Lung (tissue), 17 donors: ENCODE measurements at places on chromosomes 7 and 10.

GRCh38 chr7:44980393-44981034, 1.7 kb upstream of the MYO1G start:
- peak; percentile 92 for DNase-seq
- H3K36me3 ChIP-seq, result peaks cover 11% of the 10 kb centered on the region
- no peaks in the 10 kb centered on the region for H3K27me3 ChIP-seq
- peak overlapping the region; percentile 93 for H3K27ac ChIP-seq
- no peak overlapping the region for H3K4me3 ChIP-seq

- no peak overlapping the region for H3K4me3 ChIP-seq
- no peak for DNase-seq
- no peaks in the 10 kb centered on the region for H3K4me1 ChIP-seq
Measured at GRCh38 chr7:121020249-121020988, 31.9 kb downstream of the CPED1 start.

- DNase-seq, result no peak
- H3K27ac ChIP-seq, result no peak overlapping the region
- no peaks in the 10 kb centered on the region for H3K36me3 ChIP-seq
- H3K4me1 ChIP-seq, result no peaks in the 10 kb centered on the region
- no peaks in the 10 kb centered on the region for H3K27me3 ChIP-seq
Measured at GRCh38 chr7:84264396-84264795, 69.8 kb upstream of the SEMA3A start.

- H3K27ac ChIP-seq, result no peak overlapping the region
- no peaks in the 10 kb centered on the region for H3K36me3 ChIP-seq
- no peak for DNase-seq
- peaks cover 21% of the 10 kb centered on the region for H3K4me1 ChIP-seq
- peaks cover 2% of the 10 kb centered on the region for H3K27me3 ChIP-seq
- H3K4me3 ChIP-seq, result no peak overlapping the region
Measured at GRCh38 chr10:104252368-104252767, 2.3 kb upstream of the GSTO1 start.

DNA sequence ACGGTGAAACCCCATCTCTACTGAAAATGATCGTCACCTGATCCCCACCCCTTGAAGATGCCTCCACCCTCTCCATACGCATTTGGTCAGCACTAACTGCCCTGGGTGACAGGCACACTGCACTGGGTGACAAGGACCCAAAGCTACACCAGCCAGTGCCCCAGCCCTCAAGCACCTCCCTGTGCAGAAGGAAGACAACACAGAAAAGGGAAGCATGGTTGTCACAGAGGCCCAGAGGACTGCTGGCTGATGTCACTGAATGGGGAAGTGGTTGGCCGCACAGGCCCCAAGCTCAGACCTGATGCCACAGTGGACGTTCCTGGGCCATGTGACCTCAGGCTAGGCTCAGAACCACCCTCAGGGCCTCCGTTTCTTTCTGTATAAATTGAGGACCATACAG, 4.2 kb upstream of the PILRA start:
- H3K27me3 ChIP-seq, result no peaks in the 10 kb centered on the region
- H3K4me1 ChIP-seq, result peaks cover 6% of the 10 kb centered on the region
- no peak overlapping the region for H3K27ac ChIP-seq
- no peak for DNase-seq

GRCh38 chr10:108454224-108454623, 1289.7 kb upstream of the SORCS1 start:
- no peaks in the 10 kb centered on the region for H3K27me3 ChIP-seq
- H3K4me1 ChIP-seq, result no peaks in the 10 kb centered on the region
- DNase-seq, result no peak
- H3K4me3 ChIP-seq, result no peak overlapping the region
- H3K36me3 ChIP-seq, result no peaks in the 10 kb centered on the region

- DNase-seq, result no peak
- H3K27me3 ChIP-seq, result no peaks in the 10 kb centered on the region
- H3K4me1 ChIP-seq, result peaks cover 21% of the 10 kb centered on the region
- peak overlapping the region; percentile 82 for H3K27ac ChIP-seq
Measured at GRCh38 chr7:7641129-7641663, 644 bp downstream of the UMAD1 start.

GRCh38 chr10:128709686-128710085, 583.5 kb upstream of the MKI67 start:
- no peaks in the 10 kb centered on the region for H3K36me3 ChIP-seq
- H3K27me3 ChIP-seq, result peaks cover 3% of the 10 kb centered on the region
- no peak overlapping the region for H3K4me3 ChIP-seq
- no peak overlapping the region for H3K27ac ChIP-seq
- no peaks in the 10 kb centered on the region for H3K4me1 ChIP-seq
- DNase-seq, result no peak

- H3K4me1 ChIP-seq, result peaks cover 13% of the 10 kb centered on the region
- peaks cover 36% of the 10 kb centered on the region for H3K27me3 ChIP-seq
- no peak for DNase-seq
- H3K36me3 ChIP-seq, result no peaks in the 10 kb centered on the region
- no peak overlapping the region for H3K4me3 ChIP-seq
- no peak overlapping the region for H3K27ac ChIP-seq
Measured at GRCh38 chr10:13441476-13441875, 87.3 kb downstream of the BEND7 start.

DNA sequence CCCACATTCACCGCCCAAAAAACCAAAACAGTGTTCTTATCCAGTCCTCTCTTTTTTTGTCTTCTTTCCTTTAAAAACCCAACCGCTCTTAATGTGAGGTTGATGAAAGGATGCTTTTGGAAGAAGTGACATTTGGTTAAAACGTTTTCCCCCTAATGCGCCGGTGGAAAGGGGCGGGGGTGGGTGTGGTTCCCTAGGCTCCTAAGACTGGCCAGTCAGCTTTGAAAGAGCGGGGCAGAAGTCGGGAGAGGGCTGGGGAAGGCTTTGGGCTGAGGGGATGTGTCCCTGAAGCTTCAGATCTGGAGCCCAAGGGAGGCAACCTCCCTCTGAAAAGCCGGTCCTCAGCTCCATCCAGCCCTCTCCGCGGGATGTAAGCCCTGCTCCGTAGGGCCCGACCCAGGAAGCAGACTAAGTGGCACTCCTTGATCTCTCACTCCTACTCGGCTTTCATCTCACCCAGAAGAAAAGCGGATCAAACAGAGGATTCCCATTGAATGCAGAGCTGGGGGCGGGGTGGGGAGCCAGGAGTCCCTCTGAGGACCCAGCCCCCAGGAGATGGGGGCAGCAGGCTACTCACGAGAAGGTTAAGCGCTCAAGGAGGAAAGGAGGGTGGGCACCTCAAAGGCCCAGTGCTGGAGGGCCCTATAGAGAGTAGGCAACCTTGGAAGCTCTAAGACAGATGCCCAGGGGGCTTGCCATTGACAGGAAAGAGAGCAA, 2.4 kb upstream of the EVX1 start:
- H3K27me3 ChIP-seq, result peaks cover 83% of the 10 kb centered on the region
- no peak overlapping the region for H3K4me3 ChIP-seq
- no peaks in the 10 kb centered on the region for H3K36me3 ChIP-seq
- H3K27ac ChIP-seq, result no peak overlapping the region

DNA sequence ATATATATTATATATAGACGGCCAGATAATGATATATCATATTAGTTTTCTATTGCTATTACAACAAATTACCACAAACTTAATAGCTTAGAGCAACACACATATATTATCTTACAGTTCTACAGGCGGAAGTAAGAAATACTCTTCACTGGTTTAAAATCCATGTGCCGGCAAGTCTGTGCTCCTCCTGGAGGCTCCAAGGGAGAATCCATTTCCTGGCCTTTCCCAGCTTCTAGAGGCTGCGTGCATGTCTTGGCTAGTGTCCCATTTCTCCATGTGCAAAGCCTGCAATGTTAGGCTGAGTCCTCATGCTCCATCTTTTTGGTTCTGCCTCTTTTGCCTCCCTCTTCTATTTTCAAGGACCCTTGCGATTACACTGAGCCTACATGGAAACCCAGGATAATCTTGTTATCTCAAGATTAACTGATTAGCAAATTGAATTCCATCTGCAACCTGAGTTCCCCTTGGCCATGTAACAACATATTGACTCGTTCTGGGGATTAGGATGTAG, 23.9 kb upstream of the PNLIPRP3 start:
- no peak overlapping the region for H3K27ac ChIP-seq
- H3K4me1 ChIP-seq, result no peaks in the 10 kb centered on the region
- no peaks in the 10 kb centered on the region for H3K36me3 ChIP-seq
- no peak overlapping the region for H3K4me3 ChIP-seq
- DNase-seq, result peak; percentile 25

DNA sequence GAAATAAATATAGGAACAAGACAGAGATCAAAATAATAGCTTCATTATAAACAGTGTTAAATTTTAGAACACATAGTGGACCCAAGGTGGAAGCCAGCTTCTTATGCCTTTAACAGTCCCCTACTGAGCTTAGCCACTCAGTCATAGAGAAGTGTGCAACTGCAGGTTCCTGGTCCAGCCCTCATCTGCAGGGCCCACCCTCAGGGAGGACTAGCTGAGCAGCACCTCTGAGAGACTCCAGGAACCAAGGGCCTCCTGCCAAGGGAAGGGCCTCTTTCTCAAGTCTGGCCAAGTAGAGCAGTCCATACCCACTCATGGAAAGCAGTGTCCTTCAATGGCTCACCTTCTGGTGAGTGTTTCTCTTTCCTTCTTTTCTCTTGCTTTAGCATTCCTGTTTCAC, 173.7 kb upstream of the PRPS1L1 start:
- DNase-seq, result no peak
- no peak overlapping the region for H3K4me3 ChIP-seq
- no peaks in the 10 kb centered on the region for H3K36me3 ChIP-seq

DNA sequence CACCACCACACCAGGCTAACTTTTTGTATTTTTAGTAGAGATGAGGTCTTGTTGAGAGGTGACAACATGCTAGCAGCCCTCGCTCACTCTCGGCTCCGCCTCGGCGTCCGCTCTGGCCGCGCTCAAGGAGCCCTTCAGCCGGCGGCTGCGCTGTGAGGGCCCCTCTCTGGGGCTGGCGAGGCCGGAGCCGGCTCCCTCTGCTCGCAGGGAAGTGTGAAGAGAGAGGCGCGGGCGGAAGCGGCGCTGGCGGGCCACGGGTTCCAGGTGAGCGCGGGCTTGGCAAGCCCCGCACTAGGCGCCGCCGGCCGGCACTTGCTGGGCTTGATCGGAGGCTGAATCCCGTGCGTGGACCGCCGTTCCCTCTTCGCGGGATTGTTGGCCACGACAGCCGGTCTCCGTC, 83.0 kb downstream of the EEPD1 start:
- H3K36me3 ChIP-seq, result peaks cover 4% of the 10 kb centered on the region
- no peak overlapping the region for H3K4me3 ChIP-seq
- H3K4me1 ChIP-seq, result peaks cover 12% of the 10 kb centered on the region
- H3K27me3 ChIP-seq, result no peaks in the 10 kb centered on the region

GRCh38 chr10:51086710-51087109, 12.4 kb downstream of the PRKG1 start:
- no peak for DNase-seq
- H3K36me3 ChIP-seq, result no peaks in the 10 kb centered on the region
- no peak overlapping the region for H3K4me3 ChIP-seq

DNA sequence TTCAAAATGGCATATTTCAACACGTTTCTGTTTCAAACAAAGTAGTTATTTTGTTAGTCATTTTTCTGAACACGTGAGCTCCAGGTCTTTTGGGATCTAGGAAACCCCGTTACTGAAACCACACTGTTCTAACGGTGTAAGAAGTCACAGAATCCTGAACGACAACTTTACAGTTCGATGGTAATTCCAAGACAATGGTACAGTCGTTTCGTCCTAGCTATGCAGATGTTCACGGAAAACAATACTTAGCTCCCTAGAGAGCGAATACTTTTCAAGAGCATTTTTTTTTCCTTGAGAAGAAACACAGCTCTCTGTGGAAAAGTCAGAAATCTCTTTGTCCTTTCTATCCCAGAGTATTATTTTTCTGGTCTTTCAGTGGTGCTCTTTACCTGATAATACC, 254.1 kb downstream of the ADARB2 start:
- no peak overlapping the region for H3K27ac ChIP-seq
- no peak overlapping the region for H3K4me3 ChIP-seq
- peaks cover 16% of the 10 kb centered on the region for H3K4me1 ChIP-seq
- peaks cover 10% of the 10 kb centered on the region for H3K27me3 ChIP-seq
- no peak for DNase-seq

DNA sequence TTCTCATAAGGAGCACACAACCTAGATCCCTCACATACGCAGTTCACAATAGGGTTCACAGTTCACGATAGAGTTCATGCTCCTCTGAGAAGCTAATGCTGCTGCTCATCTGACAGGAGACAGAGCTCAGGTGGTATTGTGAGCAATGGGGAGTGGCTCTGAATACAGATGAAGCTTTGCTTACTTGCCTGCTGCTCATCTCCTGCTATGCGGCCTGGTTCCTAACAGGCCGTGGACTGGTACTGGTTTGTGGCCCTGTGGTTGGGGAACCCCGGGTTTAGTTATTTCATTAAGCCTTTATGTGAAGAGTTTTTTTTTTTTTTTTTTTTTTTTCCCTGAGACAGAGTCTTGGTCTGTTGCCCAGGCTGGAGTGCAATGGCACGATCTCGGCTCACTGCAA, 19.4 kb downstream of the SLK start:
- no peak overlapping the region for H3K27ac ChIP-seq
- no peaks in the 10 kb centered on the region for H3K27me3 ChIP-seq
- H3K4me1 ChIP-seq, result peaks cover 16% of the 10 kb centered on the region

DNA sequence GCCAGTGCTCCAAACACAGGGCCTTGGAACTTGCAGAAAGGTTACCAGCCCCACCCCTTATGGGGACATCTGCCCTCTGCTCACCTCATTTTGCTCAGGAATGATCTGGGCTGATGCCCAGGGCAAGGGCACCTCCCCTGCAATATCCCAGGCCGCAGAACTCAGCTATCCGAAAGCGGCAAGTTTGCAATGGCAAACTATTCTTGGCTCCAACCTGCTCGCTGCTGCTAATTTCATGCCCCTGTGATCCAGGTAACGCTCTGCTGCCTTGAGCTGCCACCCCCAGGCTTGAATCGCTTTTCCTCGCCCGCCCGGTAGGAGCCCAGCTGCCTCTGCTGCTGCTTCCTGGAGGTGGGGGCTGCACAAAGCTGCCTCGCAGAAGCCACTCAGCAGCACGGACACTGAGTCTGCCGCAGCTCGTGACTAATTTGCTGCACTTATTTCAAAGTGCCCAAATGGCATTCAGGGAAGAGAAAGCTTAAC, 18.2 kb downstream of the SLC29A3 start:
- no peak overlapping the region for H3K4me3 ChIP-seq
- no peaks in the 10 kb centered on the region for H3K36me3 ChIP-seq
- H3K4me1 ChIP-seq, result no peaks in the 10 kb centered on the region
- no peak overlapping the region for H3K27ac ChIP-seq
- no peaks in the 10 kb centered on the region for H3K27me3 ChIP-seq

- H3K27me3 ChIP-seq, result no peaks in the 10 kb centered on the region
- H3K36me3 ChIP-seq, result peaks cover 54% of the 10 kb centered on the region
- H3K4me3 ChIP-seq, result no peak overlapping the region
- H3K27ac ChIP-seq, result no peak overlapping the region
- no peak for DNase-seq
Measured at GRCh38 chr10:125002047-125002422, 60.1 kb downstream of the ZRANB1 start.
